ENCODE measurements at places on chromosomes 3 and 15.

DNA sequence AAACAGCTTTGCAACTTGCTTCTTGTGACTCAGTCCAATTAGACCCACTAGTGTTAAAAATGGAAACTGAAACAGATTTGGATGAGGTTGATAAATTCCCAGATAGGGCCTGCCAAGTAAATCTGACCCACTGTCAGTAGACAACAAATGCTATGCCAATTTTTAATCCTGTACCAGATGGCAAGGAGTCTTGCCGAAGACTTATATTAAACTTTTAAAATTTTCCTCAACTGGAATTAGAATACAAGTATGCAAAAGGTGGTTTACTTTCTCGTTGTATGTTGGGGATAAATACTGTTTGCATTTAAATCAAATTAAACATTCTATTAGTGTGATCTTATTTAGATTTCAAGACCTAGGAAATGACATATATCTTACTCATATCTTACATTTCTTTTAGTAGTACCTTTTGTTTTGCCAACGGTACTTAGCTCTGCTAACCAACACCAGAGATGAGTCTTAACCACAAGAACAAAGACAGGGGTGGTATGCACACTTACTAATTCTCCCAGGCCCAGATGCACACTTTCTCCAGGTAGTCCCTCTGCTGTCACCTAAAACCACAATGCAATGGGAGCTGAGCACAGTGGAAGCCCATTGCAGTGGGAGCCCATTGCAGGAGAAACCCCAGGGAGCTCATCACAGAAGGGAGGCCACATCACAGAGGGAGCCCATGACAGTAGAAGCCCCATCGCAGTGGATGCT, 77.8 kb downstream of the WWTR1 start:
- DNase-seq, result peak; percentile 71

- DNase-seq, result no peak
Measured at GRCh38 chr15:48992545-48992944, 28.8 kb upstream of the SHC4 start.

- DNase-seq, result no peak
Measured at GRCh38 chr3:149145974-149146373, 16.5 kb downstream of the HPS3 start.

- DNase-seq, result no peak
Measured at GRCh38 chr15:83435782-83436181, 11.4 kb upstream of the SH3GL3 start.

DNA sequence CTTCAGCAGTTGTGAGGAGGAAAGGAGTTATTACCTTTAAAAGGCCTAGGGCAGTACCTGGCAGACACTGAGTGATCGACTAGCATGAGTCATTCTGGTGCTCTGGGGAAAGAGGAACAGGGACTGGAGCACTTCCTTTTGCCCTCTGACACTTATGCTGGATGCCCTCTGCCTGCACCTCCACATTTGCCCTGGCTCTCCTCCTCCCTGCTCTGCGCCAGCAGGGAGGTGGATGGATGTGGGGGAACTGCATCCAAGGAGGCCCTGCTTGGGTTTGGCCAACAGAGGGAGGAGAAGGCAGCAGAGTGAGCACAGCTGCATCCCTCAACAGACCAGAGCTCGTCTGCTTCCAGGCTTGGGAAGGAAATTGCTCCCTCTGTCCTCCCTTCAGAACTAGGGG, 75.0 kb downstream of the SEMA5B start:
- DNase-seq, result no peak

DNA sequence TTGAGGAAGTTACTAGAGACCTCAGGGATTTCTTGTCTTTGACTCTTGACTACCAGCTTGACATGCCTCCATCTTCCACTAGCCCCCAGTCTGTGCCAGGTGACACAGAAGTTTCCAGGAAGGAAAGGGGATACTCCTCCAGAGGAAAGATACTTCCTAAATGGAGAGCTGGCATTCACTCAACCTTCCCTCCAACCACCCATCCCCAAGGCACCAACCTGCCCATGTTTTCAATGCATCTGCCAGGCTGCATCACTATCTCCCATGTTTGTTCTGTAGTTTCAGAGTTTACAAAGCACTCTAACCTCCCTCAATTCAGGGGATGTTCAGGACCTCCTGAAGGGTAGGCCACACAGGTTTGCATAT, 198.4 kb upstream of the LPP start:
- DNase-seq, result no peak

DNA sequence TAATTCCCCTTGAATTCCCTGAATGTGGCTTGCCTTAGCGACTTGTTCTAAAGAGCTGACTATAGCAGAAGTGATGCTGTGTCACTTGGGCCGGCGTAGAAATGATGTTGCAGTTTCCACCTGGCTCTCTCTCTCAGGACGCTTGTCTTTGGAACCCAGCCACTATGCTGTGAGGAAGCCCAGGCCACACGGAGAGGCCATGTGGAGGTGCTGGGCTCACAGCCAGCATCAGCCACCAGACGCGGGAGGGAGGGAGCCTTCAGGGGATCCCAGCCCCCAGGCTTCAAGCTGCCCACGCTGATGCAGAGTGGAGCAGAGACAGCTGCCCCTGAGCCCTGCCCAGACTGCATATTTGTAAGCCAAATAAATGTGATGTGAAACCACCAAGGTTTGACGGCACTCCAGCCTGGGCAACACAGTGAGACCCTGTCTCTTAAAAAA, 18.6 kb downstream of the RNU5B-1 start:
- peak; percentile 84 for DNase-seq

DNA sequence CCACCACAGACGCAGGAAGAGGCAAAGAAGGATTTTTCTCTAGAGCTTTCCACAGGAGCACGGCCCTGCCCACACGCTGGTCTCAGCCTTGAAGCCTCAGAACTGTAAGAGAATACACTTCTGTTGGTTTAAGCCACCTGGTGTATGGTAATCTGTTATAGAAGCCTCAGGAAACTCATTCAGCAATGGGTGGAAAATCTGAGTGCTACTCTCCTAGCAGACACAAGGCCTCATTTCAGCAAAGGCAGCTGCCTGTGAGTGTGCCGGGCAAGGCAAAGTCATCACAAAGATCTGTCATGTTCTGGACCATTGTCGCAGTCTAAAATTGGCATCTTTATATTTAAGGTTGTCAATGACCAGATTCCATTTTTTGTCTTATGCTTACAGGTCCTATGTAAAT, 31.0 kb downstream of the ATP10A start:
- no peak for DNase-seq
